Endothelial cell (in vitro differentiated cells): ENCODE measurements at places on chromosomes 2 and 18. TPM values are rescaled to one million over a fixed set of nuclear protein-coding genes. Genes with fewer than 3 reads are reported as not detected.

DNA sequence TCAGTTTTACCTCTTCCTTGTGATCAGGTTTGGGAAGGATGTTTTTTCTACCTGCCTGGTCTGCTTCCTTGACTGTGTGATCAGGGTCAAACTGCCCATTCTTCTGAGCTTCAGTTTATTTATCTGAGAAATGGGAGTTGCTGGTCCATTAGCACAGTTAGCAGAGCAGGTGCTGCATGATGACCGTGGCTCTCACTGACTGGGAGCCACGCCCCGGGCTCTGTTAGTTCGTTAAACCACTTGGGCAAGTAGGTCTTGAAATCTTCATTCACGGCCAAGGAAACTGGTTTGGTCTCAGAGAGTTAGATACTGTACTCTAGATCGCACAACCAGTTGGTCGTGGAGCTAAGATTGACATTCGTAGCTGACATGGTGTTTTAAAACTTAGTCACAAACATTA, 41.7 kb downstream of the INPP5D start:
- no peak for DNase-seq

Gene GPBAR1
- 0.77 TPM for total RNA-seq

- DNase-seq, result no peak
Observed at GRCh38 chr2:158211502-158211901, 109.8 kb downstream of the UPP2 start.

Gene LINC00305
- 16.4 TPM for total RNA-seq

Gene OTX1
- 0.33 TPM for total RNA-seq

Gene DNAJC10
- total RNA-seq, result 158 TPM

DNA sequence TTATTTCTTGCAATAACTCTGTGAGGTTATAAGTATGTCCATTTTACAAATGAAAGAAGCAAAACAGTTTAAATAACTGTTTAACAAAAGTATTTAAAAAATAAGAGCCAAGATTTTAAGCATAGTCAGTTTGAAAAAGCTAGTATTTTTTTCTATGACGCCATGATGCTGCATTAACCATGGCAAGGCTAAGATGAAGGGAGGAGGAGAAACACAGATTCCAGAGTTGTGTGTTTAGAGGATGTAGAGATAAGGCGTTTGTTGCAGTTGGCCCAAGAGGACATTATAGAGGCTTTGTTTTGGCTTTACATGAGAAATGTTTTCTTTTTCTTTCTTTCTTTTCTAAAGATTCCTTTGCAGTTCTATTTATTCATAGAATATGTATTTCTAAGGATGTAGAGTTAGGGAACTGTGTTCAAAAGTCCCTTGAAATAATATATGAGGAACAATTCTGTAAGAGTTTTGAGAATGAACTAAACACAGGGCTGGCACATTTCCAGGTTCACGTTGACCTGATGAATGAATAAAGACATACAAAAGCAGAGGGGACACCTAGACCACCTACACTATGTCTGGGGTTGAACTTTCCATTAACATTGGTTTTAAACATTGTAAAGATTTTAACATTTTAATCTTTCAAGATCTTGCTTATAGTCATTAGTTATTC, 244.2 kb downstream of the KCNS3 start:
- DNase-seq, result no peak

Gene OTOF
- 0.13 TPM for total RNA-seq

DNA sequence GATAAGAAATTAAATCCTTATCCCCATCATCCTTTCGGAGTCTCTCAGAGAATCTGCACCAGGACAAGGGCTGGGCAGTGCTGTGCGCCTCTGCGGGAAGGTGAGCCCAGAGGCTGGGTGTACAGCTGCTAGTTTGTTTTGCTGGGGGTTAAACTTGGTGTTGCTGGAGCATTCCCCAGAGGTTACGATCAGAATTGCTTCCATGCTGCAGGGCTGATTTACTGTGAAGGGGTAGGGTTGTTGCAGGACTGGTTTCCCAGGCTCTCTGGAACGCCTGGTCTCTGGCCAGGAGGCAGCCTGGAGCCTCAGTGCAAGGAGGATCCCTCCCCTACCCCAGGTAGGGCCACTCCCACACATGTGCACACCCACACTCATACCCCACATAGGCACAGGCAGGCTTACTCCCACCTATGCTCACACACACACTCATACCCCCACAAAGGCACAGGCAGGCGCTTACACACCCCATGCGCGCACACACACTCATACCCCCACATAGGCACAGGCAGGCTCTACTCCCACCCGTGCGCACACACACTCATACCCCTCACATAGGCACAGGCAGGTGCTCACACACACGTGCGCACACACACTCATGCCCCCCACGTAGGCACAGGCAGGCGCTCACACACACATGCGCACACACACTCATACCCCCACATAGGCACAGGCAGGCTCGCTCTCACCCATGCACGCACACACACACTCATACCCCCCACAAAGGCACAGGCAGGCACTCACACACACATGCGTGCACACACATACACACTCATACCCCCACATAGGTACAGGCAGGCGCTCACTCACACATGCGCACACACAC, 11.3 kb downstream of the CNNM4 start:
- DNase-seq, result no peak

GRCh38 chr2:189153619-189154018, 25.9 kb downstream of the COL5A2 start:
- no peak for DNase-seq

Gene CREG2
- 23.6 TPM for total RNA-seq

GRCh38 chr2:26884486-26884885, 36.6 kb downstream of the DPYSL5 start:
- no peak for DNase-seq

DNA sequence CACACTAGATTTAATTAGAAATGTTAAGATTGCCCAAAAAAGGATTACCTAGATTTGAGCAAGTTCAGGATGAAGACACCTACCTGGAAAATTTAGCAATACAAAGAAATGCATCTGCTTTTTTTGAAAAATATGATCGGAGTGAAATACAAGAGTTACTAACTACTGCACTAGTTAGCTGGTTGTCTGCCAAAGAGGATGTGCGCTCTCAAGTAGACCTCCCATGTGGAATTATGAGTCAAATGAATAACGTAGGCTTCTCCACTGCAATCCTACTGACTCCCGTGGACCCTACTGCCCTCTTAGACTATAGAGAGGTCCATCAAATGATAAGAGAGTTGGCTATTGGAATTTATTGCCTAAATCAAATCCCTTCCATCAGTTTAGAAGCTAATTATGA, 2.0 kb downstream of the ANKAR start:
- DNase-seq, result no peak

DNA sequence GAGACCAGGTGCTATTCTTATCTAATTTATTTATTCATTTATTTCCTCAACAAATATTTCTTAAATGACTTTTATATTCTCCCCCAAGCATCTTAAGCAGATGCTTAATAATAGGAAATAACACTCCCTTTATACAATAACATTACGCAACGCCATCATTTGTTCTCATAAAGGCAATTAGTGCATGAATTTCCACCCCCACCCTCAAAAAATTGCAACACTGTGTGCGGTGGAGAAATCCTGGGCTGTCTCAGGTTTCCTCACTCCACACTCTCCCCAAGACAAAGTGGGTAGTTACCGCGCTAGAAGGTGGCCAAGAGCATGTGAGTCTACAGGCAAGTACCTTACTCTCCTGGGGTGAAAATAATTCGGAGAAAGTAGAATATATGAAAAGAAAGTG, 37.0 kb upstream of the CTDP1 start:
- no peak for DNase-seq

DNA sequence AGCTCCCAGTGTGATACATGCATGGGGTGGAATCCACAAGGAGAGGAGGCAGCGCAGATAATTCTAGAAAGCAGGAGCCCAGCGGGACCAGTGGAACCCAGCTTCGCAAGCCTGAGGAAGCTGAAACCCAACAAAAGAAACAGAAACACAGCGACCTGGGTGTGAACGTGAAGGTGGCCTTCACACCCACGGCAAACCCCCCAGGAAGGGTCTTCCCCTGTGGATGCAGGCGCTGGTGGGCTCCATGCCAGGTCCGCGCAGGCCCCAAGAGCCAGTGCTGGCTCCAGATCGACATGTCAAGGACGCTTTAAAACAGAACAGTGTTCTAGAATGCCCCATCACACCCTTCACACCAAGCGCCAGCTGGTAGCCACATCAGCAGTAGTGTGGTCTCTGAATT, 22.1 kb downstream of the KIF1A start:
- DNase-seq, result no peak

GRCh38 chr2:149040451-149040850, 2.0 kb downstream of the LYPD6B start:
- DNase-seq, result peak; percentile 56

- no peak for DNase-seq
Observed at GRCh38 chr2:27041752-27042151, 9.0 kb downstream of the TMEM214 start.

Gene OTOS
- not detected for total RNA-seq

GRCh38 chr18:44625386-44625785, 55.3 kb upstream of the SETBP1 start:
- DNase-seq, result no peak
